ENCODE measurements at places on chromosomes 6 and 20.
A peak's percentile ranks its signal among the peaks of the same experiment; 100 is the strongest.

DNA sequence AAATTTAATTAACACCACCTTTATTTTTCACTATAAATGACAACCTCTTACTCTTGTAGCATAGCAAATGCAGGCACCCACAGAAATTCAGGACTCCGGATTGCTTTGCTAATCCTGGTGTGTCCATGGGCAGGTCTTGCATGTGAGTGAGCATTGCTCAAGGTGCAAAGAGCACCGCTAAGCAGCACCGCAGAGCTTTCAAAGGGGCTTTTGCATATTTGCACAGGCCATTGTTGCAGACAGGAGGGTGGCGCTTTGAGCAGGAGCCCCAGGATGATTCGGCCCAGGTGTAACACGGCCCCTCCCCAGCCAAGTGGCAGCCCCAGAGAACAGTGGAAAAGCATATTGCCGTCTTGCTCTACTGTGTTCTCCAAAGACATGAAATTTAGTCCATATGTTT is 293.2 kb downstream of the NRN1 start:
- no peak for DNase-seq

DNA sequence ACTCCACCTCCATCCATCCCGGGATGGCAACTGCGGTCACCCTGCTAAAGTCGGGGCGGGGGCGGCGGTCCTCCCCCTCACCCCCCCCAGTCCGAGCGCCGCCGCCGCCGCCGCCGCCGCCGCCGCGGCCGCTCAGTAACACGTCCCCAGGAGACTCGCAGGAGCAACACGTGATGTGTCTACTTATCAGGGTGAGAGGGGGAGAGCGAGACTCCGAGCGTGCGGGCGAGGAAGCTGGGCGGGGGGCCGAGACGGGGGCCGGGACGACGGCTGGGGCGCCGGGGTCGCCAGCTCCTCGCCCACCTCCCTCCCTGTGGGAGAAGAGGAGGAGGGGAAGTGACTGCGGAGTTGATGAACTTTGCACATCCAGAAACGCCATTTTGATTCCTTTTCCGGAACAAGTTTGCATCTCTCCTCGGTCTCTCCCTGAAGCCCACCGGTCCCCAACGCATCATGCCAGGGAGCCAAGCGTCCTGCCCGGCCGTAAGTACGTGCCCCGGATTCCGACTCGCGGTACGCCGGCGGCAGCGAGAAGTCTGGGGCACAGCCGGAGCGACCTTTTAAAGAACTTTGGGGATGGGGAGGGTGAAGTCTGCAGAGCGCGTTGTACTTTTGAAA is at the start of gene RREB1:
TSS of gene RREB1 (plus strand) at position 384 of the 618 bp plus-strand sequence. CDS start 73,951 bp downstream, outside the sequence.
- DNase-seq, result peak; percentile 73

DNA sequence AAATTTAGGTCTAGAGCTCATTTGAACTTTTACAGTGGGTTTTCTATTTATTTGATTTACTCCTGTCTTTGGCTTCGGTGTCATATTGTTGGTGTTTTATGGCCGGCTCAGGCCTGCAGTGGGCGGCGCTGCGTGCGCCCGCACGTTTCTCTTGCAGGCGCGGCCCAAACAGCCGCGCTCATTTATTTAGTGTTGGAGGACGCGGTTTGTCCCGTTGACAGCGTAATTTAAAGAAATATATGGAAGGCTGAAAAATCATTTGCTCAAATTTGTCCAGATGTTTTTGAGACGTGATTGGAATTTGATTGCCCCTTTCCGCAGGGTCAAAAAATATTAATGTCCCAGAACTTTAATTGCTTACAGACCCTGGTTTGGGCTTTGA is 22.1 kb downstream of the TFAP2B start:
- no peak for DNase-seq

- no peak for DNase-seq
Measured at GRCh38 chr6:100134297-100134696, 140.3 kb upstream of the MCHR2 start.

DNA sequence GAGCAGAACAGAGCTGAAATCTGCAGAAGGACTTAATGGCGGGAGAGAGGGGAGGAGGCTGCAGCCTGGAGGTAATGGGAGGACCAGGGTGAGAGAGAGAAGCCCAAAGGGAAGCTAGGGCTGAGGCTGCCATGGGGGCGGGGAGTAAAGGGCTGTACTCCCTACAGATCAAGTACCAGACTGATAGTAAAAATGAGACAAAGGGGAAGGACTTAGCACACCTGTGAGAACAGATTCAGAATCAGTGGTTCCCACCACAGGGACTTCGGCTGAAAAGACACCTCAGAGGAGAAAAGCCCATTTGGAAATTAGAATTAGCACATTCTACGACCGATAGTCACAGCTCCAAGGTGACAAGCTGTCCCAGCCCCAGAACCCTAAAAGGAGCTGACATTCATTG is 6.4 kb upstream of the TBXT start:
- no peak for DNase-seq

DNA sequence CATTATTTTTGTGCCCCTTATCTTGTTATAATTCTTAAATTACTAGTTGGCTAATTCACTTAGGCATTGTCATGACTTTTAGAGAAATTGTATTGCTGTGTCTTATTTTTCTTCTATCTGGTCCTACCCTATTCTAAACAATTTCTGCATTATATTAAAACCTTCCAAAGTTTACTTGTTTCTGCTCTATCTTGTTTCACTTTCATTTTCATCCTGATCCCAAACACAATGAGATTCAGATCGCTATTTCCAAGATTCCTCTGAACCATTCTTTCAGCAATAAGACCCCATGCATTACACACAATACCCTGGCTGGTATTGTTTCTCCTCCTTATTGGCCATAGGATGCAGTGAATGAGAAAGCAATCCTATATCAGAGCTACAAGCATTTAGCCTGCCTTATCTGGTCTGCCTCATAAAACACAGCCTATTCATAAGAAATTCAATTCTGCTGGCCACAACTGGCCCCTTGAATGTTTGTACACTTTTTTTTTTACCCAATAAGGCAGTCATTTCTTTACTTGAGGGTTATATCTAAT is 69.9 kb upstream of the POU3F2 start:
- DNase-seq, result no peak

DNA sequence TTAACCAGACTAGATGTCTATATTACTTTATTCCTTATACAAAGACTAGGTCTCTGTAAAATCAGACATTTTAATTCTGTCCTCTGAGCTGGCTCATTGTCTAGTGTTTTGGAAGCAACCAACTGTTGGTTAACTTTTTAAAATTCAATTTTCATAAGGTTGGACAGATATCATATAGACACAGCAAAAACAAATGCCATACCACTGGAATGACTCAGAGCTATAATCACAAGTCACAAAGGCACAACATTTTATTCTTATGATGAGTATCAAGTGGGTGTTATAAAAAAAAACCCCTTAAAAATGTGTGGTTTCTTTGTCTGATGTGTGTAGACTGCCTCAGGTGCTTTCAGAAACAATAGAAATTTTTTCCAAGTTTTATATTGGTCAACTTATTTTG is 296.2 kb upstream of the MARCKS start:
- DNase-seq, result no peak

DNA sequence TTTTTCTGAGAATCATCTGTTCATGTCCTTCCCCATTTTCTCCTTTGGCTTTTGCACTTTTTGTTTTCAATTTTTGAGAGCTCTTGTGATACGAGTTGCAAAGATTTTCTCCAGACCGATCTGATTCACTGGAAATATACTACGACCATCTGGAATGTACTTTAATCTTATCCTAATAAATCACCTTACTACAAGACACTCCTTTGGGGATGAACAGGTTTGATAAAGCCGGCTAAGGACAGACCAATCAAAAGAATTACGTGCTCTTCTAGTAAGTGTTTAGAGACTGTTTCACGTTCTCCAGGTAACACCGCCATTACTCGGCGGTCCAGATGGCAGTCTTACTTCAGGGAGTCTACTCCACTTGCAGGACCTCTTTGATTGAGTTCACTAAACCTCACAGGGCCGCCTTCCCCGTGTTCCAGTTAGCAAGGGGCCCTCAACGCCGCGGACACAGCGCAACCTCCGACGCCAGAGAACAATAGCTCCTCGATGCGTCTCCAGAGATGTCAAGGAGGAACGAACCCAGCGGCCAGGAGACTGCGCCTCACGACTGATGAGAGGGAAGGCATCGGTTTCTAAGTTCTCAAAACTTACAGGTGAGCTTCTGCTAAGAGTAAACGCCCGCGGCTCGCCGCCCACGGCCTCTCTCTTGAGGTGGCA is 920 bp upstream of the WTAP start:
- DNase-seq, result no peak

GRCh38 chr6:77205936-77206335 is 257.4 kb downstream of the HTR1B start:
- no peak for DNase-seq

DNA sequence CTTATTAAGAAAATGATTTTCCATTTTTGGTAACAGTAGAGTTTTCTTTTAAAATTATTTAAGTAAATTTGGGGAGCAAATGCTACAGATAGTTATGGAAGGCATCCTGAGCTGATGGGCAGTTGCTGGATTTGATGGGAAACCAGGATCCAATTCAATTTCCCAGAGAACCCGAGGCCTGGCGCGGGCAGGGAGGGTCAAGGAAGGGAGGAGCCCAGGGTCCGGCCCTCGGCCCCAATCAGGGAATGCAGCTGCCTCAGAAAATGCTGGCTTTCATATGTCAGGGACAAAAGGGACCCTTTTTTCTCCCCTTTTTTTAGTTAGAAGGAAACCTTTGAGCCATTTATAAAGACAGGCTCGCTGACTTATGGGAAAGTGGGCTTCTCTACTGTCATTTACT is 42.1 kb downstream of the CTCFL start:
- DNase-seq, result no peak

DNA sequence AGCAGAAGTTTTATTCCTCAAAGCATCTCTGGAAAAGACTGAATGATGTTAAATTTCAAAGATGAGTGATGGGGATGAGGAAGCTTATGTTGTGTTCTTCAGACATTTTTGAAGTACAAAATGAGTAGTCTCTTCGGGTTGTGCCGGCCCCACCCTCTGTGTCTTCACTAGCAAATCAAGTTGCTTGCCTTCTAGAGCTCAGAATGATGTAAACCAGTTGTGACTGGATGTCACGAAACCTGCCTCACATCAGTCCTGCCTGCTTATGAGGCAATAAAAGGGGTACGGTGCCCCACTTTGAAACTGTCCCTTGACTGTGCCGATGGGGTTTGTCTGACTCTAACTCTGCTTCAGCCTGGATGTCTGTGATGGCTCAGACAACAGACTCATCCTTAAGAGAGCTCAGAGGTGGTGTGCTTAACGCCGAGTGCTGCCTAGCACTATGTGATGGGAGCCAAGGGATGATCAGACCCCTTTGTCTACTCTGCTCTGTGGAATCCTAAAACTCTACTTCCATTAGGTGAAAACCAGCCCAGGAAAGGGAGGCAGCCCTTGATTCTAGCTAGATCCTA is 19.0 kb downstream of the TOMM34 start:
- no peak for DNase-seq

- no peak for DNase-seq
Measured at GRCh38 chr20:59578436-59579403, 25.6 kb upstream of the PHACTR3 start.

DNA sequence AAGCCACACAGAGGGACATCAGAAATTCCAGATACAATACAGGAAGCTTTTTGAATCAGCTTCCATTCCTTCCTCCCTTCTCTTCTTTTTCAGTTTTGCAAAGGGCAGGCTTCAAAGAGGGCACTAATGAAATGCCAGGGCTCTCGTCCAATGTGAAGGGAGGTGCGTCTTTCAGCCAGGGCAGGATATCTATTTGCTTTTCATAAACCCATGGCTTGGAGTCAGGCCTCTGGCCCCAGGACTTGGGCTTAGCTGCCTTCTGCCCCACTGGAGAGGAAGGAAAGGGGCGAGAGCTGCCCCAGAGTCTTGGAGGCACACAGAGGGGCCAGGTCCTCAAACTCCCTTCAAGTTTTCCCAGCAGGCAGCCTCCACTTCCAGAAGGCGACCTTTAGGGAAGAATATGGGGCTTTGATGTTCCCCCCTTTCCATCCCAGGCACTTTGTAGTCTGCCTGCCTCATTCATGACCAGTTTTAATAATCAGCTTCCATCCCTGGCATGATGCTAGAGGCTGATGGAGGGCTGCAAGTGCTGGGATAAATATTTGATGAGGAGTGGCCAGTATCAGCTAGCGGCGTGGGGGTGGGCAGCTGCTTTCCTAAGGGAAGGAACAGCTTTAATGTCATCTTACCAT is 234.8 kb downstream of the NRN1 start:
- DNase-seq, result no peak

- no peak for DNase-seq
Measured at GRCh38 chr6:33950472-33950881, 146.7 kb upstream of the MLN start.

GRCh38 chr20:19969507-19970255 is 47.5 kb upstream of the NAA20 start:
- no peak for DNase-seq

GRCh38 chr6:109095835-109096084 is 453 bp downstream of the CEP57L1 start:
- DNase-seq, result no peak

- no peak for DNase-seq
Measured at GRCh38 chr6:35443341-35444030, 8.7 kb upstream of the FANCE start.

GRCh38 chr6:92962846-92963245 is 456.5 kb downstream of the EPHA7 start:
- DNase-seq, result no peak

- no peak for DNase-seq
Measured at GRCh38 chr6:5318617-5319272, 57.4 kb downstream of the FARS2 start.

DNA sequence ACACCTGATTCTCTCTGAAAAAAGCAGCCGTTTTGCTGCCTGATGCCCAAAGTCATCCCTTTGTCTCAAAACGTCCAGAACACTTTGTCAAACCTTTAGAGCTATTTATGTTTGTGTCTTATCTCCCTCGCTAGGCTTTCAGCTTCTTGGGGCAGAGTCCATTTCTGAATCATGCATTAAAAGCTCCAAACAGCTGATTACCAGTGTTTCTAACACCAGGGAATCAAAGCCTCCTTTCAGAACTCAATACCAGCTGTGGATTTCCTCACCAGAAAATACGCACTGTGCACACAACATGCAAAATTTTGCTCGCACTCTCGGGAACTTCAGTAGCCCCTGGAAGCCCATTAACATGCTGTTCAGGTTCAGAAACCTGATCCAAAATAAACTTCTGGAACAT is 333.3 kb downstream of the HACE1 start:
- no peak for DNase-seq

GRCh38 chr20:11912013-11912658 is 5.6 kb upstream of the BTBD3 start:
- no peak for DNase-seq

DNA sequence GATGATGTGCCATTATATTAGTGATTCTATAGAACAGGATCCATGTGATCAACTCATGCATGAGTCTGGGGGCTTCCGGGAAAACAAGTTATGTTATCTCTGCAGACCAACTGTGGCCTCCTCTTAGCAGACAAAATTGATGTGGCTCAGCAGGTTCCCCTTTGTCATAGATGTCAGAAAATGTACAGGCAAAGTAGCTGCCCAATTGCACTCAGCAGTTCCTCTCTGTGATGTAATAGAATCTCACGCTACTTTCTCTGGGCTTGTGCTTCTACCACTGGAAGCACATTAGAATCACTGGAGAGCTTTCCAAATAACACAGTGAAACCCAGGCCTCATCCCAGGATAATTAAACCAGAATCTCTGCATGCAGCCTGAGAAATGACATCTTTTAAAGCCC is 253.1 kb downstream of the SLC24A3 start:
- no peak for DNase-seq

All from activated CD4-positive, alpha-beta T cell treated with anti-CD3 and anti-CD28 coated beads for 48 hours (primary cell).